Astrocyte of the spinal cord (primary cell): ENCODE measurements at places on chromosomes 16 and 17.

GRCh38 chr17:67492824-67493517 lies 115.9 kb downstream of the PITPNC1 start:
- no peak for DNase-seq

DNA sequence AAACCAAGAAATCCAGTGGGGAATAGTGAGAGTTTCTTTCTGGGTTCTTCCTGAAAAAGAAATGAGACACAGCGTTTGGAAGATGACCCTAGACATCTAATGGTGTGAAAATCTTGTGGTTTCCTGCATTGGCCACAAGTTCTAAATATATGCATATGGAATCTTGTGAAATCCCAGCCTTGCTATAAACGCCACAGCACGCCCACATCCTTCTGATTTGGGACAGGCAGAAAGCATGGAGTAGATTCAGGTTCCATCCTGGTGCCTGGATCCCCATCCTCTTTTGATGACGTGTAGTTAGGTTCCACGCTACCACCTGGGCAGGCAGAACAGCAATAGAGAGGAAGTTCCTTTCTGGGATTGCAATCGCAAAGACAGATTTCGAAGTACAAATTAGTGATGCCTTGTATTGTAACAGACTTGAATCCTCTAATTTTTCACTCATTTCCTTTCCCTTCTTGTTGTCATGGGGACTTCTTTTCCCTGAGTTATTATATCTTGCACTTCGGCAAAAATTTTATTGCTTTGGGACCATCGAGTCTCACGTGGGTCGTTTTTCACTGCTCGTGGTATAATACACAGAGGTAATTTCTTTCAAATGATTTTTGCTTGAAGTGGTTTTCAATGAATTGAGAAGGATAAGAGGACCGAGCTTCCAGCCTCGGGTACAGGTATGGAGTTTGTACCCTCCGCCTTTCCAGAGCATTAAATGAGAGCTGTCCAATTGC lies 37.6 kb downstream of the HS3ST4 start:
- DNase-seq = no peak

DNA sequence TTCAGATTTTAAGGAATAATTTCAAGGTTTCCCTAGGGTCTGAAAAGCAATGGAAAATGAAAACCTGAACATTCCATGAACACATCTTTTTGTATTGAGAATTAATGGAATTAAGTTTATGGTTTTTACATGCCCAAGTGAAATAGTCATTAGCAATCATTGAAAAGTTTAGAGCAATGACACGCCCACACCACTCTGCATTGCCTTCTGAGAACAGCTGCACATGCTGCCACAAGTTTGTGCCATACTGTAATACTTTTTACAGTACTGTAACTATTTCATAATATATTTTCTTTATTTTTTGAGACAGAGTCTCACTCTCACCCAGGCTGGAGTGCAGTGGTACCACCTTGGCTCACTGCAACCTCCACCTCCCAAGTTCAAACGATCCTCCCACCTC lies 345.2 kb upstream of the PMFBP1 start:
- DNase-seq = no peak

DNA sequence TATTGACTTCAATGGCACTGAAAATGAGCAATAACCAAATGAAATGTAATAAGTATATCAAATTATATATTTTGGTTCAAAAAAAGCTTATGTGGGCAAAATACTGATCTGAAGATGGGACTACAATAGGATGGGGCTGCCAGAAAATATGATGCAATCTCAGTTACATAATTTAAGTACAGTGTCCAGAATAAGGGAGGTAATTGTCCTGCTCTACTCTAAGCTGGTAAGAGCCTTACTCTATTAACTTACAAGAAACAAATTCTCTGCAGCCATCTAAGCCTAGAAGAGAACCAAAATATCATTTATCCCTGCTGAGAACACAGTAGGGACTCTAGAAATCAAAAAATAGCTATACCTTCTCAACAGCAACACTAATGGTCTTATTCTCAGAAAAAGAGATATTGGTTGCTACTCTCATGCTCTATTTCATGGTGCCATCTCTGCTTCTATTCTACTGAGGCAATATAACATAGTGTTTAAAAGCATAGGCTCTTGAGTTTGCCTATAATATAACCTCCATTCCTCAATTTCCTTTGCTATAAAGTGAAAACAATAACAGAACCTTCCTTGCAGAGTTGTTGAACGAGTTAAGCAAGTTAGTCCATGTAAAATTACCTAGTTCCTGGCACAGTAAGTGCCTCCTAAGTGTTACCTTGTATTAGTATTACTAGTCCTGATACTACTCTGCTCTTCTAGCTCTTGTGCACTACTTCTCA lies 19.9 kb downstream of the NQO1 start:
- DNase-seq = no peak

GRCh38 chr16:54414671-54415070 lies 128.1 kb upstream of the IRX3 start:
- DNase-seq = no peak

- peak; percentile 47 for DNase-seq
These were observed 713 bp downstream of the COX11 start for GRCh38 chr17:54967621-54968261.

DNA sequence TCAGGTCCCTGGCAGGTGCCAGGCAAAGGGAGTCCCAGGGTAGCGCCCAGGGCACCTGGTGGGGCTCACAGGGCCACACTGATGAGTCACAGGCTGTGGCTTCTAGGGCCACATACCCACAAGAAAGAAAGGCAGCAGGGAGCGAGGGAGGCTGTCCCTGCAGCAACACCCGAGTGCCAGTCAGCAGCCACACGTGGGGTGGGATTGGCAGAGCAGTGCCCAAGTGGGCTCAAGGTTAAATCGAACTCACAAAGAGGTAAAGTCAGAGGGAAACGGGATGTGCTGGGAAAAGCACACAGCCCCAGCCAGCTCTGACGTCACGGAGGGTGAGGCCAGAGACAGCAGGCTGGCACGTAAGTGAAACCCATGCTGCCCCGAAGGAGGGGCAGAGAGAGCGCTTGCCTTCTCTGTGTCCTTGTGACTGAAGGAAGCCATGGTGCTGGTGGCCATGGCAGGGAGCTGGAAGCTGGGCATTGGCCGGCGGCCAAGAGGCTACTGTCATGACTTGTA lies 33.8 kb downstream of the FA2H start:
- peak; percentile 20 for DNase-seq

DNA sequence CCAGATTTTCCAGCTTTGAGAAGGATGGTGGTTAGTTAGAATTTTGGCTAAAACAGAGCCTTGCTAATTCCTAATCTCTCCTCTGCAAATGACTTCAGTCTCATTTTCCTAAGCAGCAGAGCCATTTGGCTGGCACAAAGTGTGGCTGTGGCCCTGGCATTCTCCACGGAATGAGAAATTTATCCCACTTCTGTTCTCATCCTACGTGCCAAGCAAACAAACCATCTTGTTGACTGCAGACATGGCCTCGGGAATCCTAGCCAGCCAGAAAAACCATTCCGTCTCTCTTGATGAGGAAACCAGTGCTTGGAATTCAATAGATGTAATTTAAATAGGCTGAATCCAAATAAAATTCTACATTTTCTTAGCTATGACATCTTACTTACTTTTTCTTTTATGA lies 34.1 kb upstream of the ELAC2 start:
- DNase-seq = no peak

- no peak for DNase-seq
These were observed 254.3 kb downstream of the WWOX start for GRCh38 chr16:78353640-78354275.

GRCh38 chr17:64449545-64449944 lies 630 bp downstream of the MILR1 start:
- DNase-seq = no peak

GRCh38 chr16:1439058-1439698 lies 5.2 kb downstream of the CCDC154 start:
- DNase-seq = no peak

GRCh38 chr16:71648921-71649320 lies 22.9 kb downstream of the MARVELD3 start:
- no peak for DNase-seq

GRCh38 chr17:77297693-77298666 lies 157.2 kb downstream of the SEC14L1 start:
- DNase-seq = peak; percentile 75
